ENCODE measurements at places on chromosomes 11 and 22.

DNA sequence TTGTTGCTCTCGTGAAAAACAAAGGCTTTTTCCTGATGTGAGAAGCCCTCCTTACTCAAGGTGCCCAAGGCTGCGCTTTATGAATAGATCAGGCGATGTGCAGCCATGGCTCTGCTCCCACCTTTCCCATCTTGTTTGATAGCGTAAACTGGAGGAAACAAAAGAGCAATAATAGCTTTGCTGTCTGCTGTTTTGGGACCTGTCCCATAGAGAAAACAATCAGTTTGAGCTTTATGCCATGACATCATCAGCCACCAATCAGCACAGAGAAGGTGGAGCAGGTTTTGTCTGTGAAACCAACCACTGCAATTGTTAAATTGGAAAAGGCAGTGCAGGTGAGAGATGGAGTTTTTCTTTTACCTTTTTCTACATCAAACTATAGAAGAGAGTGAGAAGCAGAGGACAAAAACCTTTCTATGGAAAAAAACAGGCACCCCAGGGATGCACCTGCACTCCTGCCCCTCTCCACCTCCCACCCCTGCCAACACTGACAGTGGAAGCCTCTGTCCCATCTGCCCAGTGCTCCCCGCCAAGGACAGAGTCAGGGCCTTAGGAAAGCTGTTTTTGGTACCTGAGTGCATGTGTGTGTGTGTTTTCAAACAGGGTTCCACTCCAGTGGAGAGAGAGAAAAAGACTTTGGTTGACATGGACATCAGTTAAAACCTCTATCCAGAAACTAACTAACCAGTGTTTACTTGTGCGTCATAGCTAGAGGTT, 80.7 kb downstream of the MICAL3 start:
- no peak for DNase-seq

- DNase-seq: peak; percentile 96
These were observed 33.8 kb upstream of the PPARA start for GRCh38 chr22:46116491-46116958.

- DNase-seq: no peak
These were observed 105.5 kb downstream of the CSNK2A3 start for GRCh38 chr11:11247576-11247975.

DNA sequence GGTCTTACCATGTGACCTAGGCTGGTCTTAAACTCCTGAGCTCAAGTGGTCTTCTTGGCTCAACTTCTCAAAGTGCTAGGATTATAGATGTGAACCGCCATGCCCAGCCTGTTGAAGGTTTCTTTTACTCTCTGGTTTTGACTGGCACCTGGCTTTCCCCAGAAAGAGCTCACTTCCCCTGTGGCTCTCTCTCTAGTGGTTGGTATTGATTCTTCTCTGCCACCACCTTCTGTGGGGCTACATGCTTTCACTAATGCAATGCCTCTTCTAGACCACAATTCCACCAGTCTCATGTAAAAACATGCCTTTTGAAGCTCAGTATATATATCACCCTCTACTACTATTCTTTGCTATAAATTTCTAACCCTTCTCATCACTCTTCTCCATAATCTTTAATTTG, 67.2 kb downstream of the CCDC83 start:
- DNase-seq: no peak

- DNase-seq: no peak
These were observed 71.8 kb upstream of the PARVG start for GRCh38 chr22:44108806-44109385.

DNA sequence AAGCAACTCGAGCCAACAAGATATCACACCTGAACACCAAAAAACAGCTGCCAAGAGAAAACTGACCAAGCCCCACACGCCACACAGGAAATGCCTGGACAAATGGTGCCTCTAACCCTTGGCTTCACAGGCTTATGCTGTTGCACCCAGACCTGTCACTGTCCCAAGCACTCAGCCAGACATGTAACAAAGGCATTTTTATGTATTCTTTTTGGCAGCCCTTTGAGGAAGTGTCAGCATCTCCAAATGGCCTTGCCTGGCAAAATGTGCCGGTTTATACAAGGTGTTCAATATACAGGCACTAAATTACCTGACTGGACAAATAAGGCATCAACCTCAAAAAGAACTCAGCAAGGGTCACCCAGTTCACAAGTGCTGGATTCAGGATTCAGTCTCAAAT, 6.1 kb downstream of the HDHD5 start:
- DNase-seq: no peak

DNA sequence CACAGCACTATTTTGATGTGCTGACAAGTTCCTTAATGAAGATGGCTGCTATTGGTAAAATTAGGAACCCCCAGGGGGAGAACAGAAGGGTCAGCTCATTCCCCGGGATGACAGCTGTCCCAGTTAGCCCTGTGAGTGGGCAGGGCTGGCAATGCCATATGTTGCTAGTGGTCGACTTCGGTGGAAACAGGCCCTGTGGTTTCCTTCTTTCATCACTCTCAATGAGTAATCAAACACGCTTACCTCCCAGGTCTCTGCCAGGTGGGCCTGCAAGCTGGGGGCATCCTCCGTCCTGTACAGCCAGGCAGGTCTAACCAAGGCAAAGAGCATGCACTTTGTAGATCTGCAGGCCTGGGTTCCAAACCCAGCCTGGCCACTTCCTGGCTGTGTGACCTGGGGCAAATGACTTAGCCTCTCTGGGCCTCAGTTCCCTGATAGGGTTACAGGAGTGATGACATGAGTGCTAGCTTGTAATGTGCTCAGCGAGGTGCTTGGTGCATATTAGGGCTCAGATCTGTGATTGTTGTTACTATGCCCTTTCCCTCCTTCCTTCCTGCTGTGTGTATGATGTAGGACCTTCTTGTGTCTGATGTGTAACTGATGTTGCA, 85.2 kb downstream of the TSPAN18 start:
- DNase-seq: no peak

GRCh38 chr11:6572215-6572614, 31.2 kb downstream of the RRP8 start:
- no peak for DNase-seq

- DNase-seq: no peak
These were observed 26.5 kb downstream of the MYO7A start for GRCh38 chr11:77154381-77155081.
